ENCODE measurements at places on chromosomes 4 and X.

- no peak for DNase-seq
These were observed 29.0 kb downstream of the CD99L2 start for GRCh38 chrX:150869450-150869849.

GRCh38 chr4:33709247-33709646 lies 2535.1 kb downstream of the ARAP2 start:
- DNase-seq = peak; percentile 7

DNA sequence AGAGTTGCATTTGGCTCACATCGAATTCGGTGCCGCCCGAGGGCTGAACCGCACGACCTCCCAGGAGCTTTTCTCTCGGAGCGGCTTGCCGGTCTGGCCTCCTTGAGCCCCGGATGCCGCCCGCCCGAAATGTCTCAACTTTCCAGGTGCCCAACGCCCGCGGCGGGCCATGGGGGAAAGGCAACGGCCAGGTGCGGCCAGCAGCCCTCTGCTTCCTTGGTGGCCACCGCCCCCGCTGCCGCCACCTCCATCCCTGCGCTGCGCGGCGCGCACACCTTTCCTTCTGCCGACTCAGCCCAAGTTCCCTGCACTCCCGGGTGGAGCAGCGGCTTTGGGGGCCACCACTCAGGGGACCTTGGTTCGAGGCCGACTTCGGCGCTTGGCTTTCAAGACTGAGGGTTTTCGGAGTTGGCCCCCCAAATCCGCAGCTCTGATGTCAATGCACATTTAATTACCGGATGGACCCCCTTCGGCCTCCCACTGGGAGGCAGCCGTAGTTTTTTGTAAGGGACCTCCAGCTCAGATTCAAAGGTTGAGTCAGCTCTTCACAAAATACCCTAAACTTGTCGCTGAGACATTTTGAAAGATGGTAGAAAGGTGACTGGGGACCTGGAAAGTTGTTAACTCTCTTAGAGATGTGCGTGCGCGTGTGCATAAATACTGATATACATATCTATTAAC lies 1.1 kb downstream of the AFF2 start:
- no peak for DNase-seq

DNA sequence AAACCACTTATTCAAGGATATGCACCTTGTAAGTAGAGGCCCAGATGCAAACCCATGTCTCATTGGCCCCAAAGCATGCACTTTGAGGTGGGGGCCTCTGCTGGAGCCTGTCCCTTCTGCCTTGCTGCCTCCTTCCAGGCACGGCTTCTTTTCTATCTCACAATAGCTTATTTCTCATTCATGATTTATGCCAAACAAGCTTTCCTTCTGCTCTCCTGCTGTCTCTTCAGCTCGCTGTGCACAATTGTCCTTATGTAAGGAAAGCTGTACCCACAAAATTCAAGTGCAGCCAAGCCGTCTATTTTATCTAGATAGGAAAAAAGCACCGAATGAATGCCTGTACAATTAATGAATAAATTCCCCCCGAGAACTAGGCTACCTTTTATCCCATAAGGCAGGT lies 124.8 kb upstream of the PACRGL start:
- DNase-seq = no peak

GRCh38 chrX:1416965-1417760 lies 25.2 kb upstream of the SLC25A6 start:
- no peak for DNase-seq

DNA sequence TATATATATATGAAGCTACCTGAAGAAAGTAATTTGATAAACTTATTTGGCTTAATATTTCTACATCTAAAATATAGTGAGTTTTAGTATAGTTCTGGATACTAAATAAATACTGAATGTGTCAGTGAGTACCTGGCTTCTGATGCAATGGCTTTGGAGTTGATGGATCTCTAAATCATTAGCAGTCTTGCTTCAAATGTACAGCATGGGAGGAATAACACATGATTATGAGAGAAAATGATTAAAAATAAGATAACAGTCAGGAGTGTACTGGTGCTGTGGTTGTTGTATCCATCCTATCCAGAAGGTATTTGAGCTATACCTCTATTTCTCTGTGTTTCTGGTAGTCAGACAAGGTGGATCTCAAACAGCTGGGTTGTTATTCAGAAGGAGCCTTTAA lies 641.3 kb downstream of the TRAM1L1 start:
- no peak for DNase-seq

GRCh38 chr4:146095860-146096259 lies 79.7 kb upstream of the LSM6 start:
- no peak for DNase-seq

DNA sequence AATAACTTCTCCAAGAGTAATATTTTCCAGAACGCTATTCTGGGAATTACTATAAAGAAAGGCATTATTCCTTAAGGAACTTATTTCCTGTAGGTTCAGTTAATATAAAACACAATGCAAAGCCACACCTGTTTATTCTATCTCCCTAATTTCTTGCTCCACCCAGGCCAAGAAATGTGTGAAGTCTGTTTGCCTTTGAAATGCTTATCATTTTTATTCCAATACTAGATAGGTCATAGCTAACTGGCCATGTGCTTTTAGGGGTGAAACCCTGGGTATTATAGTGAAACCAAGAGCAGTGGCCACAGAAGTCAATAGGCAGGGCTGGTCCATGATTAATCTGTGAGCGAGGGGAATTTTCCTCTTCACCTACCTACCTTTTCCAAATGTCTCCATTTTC lies 14.8 kb downstream of the CXCL3 start:
- no peak for DNase-seq

GRCh38 chrX:32041181-32041580 lies 969.3 kb upstream of the FTHL17 start:
- no peak for DNase-seq

- DNase-seq = no peak
These were observed 11.2 kb downstream of the HNRNPD start for GRCh38 chr4:82362565-82362964.

- peak; percentile 43 for DNase-seq
These were observed 27.7 kb downstream of the CDKN2AIP start for GRCh38 chr4:183471946-183472708.

- DNase-seq = peak; percentile 53
These were observed 13.7 kb upstream of the PIGA start for GRCh38 chrX:15349046-15349445.

GRCh38 chr4:80812145-80812544 lies 218.4 kb upstream of the BMP3 start:
- no peak for DNase-seq

- no peak for DNase-seq
These were observed 19.3 kb downstream of the RS1 start for GRCh38 chrX:18652636-18653035.

GRCh38 chr4:10253765-10254164 lies 137.2 kb upstream of the WDR1 start:
- no peak for DNase-seq

- no peak for DNase-seq
These were observed 199.9 kb downstream of the SHOX start for GRCh38 chrX:830532-830931.

DNA sequence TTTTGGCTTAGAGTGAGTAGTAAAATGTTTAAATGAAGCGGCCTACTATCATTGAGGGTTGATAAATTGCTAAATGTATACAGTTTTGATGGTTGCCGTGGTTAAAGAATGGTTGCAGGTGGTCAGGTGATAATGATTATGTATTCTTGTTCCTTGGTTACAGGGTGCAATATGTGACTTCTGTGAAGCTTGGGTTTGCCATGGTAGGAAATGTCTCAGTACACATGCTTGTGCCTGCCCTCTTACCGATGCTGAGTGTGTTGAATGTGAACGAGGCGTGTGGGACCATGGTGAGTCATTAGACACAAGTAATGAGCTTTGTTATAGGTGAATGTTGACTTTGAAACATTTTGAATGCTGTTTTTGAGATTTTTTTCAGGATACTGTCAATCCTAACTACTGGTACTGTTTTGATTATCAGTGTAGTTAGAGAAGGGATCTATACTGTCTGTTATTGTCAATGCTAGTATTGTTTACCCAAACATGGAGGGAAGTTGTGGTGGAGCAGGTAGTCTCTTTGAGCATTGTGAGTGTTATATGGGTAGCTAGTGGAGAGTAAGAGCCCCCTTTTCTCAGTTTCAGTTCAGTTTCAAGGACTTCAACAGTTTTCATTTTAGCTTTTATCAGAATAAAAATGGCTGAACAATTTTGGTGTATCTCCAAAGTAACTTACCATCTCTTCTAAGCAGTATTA lies 8.9 kb downstream of the ZNF330 start:
- DNase-seq = no peak

- DNase-seq = no peak
These were observed 65.7 kb downstream of the SEL1L3 start for GRCh38 chr4:25797136-25797535.

DNA sequence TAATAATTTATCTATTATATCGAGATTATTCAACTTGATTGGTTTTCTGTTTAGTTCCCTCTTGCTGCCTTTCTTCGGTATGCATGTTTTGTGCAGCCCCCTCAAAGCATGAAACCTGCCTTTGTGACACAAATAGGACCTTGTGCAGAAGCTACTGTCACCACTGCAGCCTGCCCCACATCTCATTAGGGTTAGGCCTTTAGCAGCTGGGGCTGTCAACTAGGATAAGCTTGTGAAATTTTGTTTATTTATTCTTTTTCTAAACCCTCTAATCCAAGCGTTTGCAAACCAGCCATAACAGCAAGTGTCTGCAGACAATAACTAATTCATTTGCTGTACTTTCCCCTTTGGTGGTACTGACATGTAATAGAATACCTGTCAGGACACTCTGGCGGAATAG lies 258.9 kb downstream of the RCHY1 start:
- no peak for DNase-seq

- DNase-seq = no peak
These were observed 20.8 kb downstream of the GUCY1A1 start for GRCh38 chr4:155687380-155687982.

GRCh38 chrX:153338836-153339235 lies 4.9 kb downstream of the ZNF275 start:
- DNase-seq = no peak

DNA sequence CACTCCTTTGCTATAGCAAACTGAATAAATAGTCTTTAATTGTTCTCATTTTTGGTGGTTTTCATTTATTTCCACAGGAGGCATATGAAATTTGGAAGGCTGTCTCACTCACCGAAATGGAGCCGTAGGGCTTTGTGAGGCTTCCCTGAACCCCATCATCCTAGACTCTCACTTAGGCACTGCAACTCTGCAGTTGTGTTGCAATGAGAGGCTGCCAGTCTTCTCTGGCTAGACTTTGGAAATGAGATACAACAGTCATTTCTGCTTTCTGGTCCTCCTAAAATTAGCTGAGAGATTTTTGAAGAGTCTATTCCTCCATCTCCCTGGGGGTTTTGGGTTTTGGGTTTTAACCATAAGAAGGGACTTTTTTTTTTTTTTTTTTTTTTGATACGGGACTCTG lies 146.5 kb downstream of the SH3BGRL start:
- no peak for DNase-seq

DNA sequence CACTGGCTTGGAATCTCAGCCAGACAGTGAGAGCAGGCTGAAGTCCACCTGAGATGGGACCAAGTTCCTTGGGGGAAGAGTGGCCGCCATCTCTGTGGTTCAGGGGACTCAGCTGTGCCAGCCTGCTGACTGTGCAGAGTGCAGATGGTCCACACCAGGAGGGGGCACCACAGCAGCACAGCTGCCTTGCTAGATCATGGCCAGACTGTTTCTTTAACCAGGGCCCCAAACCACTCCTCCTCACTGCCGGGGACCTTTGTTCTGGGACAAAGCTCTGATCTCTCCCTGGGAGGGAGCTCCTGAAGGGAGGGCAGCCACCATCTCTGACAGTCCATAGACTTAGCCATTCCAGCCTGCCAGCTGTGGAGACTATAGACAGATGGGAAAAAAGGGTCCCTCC lies 2189.6 kb downstream of the PCDH7 start:
- DNase-seq = no peak

DNA sequence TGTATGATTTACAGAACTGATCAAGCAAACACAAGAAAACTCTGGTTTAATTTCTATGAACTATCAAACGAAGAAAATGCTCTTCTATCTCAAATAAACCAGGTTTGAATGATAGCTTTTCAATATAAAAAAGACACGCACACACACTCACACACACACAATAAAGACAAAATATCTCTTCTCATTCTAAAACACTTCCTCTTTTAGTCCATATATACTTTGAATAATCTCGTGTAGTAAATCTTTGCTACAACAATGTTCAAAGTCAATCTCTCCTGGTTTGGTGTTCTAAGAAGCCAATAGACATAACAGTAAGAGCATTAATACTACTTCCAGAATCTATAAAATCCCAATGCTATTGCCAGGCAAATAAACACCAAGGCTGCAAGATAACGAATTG lies 13.3 kb downstream of the CXCL2 start:
- no peak for DNase-seq

DNA sequence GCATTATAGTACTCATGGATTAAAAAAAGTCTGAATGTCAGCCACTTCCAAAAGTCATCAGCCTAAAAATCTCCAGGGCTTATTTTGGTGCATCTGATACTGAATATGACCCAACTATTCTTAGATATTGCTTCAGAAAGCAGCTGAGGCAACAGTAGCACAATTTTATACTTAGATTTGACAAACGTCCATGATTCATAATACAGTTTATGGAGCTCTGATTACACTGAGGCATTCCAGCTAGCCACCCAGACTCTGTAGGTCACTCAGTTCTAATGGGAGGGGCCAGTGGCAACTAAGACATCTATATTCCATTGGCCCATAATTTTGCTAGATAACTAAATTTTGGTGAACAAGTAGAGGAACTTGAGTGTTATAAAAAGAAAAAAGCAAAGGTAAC lies 10.3 kb downstream of the SPATA4 start:
- peak; percentile 48 for DNase-seq

- no peak for DNase-seq
These were observed 25.8 kb downstream of the OTUD4 start for GRCh38 chr4:145154573-145154972.

GRCh38 chr4:75633846-75634245 lies 3.5 kb upstream of the CDKL2 start:
- no peak for DNase-seq

DNA sequence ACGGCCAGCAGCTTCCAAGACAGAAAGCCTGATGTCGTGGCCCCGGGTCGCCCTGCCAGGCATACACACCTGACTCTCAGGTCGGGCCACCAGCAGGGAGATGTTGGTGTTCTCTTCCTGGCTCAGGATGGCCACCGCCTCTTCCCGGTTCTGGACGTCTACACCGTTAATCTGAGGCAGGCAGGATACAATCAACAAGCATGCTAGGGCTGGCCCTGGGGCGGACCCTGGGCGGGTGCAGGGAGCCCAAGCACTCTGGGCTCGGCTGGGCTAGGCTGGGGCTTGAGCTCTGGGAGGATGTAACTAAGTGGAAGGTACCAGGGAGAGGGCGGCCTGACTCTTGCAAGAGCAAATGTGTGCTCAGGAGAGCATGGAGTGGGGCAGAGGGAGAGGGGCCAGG lies 11.0 kb downstream of the SSR4 start:
- DNase-seq = no peak

DNA sequence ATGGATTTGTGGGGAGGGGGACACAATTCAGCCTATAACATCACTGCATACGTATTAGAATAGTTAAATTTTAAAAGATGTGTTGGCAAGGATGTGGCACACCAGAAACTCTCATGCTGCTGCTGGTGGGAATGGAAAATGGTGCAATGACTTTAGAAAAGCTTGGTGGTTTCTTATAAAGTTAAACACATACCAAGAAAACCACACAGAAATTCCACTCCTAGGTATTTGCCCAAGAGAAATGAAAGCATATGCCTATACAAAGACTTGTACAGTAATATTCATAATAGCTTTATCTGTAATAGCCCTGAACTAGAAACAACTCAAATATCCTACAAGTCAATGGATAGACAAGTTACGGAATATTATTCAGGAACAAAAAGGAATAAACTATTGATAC lies 71.3 kb upstream of the PDHA1 start:
- DNase-seq = no peak

Measured in AG04450 (cell line).